ENCODE measurements at places on chromosomes 1 and 21.

DNA sequence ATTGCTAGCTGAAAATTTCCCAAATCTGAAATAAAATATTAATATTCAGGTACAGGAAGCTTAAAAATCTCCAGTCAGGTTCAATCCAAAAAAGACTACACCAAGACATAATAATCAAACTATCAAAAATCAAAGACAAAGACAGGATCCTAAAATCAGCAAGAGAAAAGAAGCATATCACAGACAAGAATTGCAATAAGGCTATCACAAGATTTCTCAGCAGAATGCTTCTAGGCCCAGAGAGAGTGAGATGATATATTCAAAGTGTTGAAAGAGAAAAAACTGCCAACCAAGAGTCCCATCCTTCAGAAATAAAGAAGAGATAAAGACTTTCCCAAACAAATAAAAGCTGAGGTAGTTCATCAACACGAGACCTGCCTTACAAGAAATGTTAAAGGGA lies 5.0 kb upstream of the SELP start:
- no peak for DNase-seq

DNA sequence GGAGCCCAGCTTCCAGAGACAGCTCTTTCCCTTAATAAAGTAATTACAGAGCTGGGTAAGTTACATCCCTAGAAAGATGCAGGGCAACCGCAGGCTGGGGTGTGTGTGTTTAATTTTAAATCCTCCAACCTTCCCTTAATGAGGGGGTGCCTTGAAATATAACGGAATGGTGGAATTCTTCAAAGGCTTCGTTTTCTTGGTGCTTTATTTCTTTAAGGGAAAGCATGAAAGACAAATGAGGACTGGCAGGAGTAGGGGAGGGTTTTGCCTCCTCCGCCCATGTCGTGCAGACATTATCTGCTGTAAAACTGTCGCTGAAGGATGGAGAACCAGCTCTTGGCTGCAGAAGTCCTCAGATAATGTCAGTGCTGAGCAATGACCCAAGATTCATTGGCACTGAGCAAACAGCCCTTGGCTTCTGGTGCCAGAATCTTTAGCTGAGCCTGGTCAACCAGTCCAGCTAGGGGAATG lies 15.5 kb downstream of the SLC6A17 start:
- DNase-seq: no peak

DNA sequence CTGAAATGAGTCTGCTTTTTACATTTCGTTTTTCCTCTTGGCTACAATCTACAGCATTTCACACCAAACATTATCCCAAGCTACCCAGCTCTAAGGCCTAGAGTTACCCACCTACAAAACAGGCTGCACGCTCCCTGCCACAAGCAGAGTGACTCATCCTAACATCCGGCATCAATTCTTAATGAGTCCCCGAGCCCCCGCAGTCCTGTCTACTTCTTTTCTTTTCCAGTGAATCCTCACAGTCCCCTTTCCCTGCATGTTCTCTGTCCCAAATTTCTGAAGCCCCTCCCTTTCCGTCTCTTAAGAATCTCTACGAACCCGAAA lies 650 bp downstream of the PCNX2 start:
- DNase-seq: no peak

DNA sequence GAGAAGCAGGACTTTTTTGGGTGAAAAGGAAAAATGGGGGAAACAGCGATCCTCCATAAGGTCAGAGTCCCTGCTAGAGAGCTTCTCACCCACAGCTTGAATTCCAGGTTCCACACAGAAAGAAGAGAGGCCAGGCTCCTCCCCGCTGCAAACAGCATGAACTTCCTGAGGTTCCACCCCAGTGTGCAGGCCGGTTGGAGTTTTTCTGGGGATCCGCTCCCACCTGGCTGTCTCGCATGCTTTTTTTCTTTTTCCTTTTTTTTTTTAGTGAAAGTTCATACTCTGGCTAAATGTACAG lies 595.1 kb upstream of the ZP4 start:
- DNase-seq: no peak

GRCh38 chr1:203177470-203178039 lies 1.9 kb upstream of the MYBPH start:
- no peak for DNase-seq

DNA sequence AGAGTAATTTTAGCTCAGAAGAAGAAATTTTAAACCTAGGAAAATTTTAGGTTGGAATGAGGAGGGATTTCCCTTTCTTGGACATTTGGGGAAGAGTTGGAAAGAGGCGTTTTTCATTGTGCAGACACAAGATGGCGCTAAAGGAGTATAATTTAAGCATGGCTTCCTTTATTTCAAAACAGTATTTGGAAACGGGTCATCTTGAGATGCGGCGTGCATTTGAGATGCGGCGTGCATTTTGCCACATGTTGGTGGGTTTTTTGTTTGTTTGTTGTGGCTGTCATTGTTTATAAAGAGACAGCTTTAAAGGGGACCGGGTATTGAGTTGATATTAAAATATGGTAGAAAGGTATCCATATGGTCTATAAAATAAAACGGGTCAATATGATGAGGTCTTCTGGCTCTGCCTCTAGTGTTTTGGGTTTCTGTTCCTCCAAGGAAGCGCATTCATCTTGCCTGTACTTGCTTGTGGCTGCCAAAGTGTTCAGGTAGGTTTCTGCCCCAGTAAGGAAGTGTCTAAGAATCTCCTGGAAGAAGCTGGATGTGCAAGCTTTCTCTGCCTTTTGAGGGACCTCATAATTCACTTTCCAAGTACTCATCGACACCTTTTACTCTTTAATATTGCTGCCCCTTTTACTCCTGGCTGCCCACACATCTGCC lies 210.3 kb downstream of the SLC35F3 start:
- peak; percentile 19 for DNase-seq

DNA sequence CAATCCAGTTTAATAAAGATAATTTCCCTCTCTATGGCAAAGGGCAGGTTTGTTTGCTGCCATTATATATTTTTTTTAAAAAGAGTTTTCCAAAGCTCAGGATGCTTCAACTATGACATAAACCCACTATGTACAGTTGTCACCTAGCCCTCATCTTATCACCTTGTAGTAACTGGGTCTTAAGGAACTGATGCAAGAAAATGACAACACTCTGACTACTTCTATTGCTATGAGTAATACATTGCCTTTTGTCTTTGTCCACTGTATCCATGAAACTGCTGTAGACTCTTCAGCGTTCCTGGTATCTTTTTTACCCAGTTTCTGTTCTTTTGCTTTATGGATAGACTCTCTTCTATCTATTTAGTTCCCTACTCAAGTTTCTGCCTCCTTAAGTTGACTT lies 586.5 kb downstream of the NEGR1 start:
- no peak for DNase-seq

DNA sequence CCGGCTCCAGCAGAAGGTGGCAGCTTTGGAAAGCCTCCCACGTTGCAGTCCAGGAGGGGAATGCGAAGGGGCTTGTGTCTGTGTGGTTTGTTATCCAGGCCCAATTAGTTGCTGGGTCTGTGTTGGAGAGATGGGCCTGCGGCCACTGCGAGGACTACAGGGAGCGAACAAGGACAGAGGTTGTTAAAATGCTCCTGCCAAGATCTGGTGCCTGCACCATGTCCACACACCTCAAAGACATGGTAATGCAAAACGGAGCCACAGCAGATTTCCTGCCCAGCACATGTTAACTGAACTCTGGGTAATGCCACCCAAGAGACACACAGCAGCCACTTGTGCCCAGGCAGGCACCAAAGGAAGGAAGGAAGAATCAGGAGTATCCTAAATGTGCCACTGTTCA lies 18.6 kb downstream of the GRIK3 start:
- no peak for DNase-seq

- no peak for DNase-seq
Observed at GRCh38 chr1:181089017-181089675, 646 bp downstream of the IER5 start.

- DNase-seq: no peak
Observed at GRCh38 chr1:54846716-54847284, 40.2 kb downstream of the DHCR24 start.

DNA sequence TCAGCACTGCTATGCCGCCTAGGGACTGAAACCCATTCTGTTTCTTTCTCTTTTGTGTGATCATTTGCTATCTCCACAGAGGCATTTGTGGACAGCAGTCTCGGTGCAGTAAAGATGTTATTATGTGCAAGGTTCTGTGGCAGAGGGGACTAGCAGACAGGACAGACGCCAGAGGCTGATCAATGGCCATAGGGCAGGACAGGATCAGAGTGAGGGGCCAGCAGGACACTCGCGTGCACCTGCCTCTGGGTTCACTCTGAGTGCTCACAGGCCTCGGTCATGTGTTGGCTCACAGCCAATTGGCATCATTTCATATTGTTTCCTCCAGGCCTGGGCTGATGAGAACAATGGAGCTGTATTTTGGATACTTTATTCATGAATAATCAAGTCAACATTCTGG lies 212.6 kb downstream of the TGFB2 start:
- peak; percentile 21 for DNase-seq

- no peak for DNase-seq
Observed at GRCh38 chr1:2322581-2323211, 68.7 kb downstream of the MORN1 start.

- no peak for DNase-seq
Observed at GRCh38 chr1:18326211-18326897, 154.4 kb upstream of the KLHDC7A start.

- no peak for DNase-seq
Observed at GRCh38 chr21:38498057-38498833, at the start of gene ERG. Gene ERG, minus strand, starts transcription at chr21:38498477. Its CDS starts 97 bp downstream, at chr21:38498380.

DNA sequence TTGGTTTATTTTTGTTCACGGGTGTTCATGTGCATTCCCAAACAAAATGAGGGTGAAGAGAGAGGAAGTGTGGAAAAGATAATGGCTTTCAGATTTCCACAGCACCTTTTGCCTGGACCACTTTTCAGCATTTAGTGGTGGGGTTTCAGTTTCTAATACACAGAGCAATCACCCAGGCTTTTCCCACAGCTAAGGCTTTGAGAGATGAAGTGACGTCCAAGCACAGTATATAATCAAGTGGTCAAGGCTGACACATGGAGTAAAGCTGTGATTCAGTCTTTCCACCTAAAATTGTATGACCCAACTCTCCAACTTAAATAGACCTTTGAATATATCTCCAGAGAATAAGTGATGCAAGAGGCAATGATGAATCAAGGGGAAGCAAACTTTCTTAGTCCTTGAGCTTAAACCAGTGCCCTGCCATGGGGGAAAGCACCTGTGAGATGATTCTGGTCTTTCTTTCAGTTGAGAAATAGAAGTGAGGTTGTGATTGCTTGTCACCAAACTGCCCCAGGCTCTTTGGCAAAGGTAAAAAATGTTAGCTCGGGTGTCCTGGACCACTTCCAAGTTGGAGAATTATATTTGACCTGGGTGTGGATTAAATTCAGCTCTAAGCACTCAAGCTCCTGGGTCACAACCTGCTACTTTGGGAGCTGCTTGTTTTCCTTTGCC lies 2.4 kb upstream of the PIK3R3 start:
- no peak for DNase-seq

- peak; percentile 65 for DNase-seq
Observed at GRCh38 chr21:33230545-33231324, 997 bp downstream of the IFNAR2 start.

GRCh38 chr1:110774398-110774797 lies 98.5 kb upstream of the CD53 start:
- DNase-seq: no peak

DNA sequence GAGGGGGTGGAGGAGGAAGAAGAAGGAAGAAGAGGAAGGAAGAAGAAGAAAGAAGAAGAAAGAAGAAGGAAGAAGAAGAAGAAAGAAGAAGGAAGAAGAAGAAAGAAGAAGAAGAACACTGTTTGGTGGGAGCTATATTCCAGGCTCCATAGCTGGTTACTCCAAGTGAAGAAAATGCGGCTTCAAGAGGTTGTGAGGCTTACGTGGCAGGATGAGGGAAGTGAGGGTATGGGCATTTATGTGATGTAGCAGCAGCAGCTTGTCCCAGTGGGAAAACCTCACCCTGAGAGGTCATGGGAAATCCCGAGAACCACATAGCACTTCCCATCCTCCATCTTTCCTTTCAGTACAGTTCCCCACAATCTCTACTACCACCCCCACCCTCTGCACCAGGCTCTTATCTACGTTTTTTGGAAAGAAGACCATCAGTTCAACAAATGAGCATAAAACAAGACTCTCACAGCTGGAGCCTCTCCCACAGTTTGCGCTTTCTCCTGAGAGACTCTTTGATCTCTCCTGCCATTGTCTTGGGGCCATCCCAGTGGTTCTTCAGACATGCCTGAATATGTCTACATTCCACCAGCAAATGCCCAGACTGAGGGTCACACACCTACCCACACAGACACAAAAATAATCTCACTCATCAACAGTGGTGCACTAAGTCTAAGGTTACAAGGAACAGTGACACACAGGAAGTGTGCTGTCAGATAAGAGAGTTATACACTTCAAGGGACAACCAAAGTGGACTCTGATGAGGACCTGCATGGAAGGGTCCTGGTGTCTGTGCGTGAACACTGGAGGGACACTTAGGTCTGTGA lies 77.9 kb upstream of the KCNJ15 start:
- DNase-seq: no peak

GRCh38 chr21:28138272-28138671 lies 854.4 kb downstream of the LTN1 start:
- no peak for DNase-seq

- DNase-seq: no peak
Observed at GRCh38 chr1:235049217-235049616, 79.4 kb downstream of the TOMM20 start.

- DNase-seq: no peak
Observed at GRCh38 chr1:3717041-3717714, 35.1 kb upstream of the CCDC27 start.

DNA sequence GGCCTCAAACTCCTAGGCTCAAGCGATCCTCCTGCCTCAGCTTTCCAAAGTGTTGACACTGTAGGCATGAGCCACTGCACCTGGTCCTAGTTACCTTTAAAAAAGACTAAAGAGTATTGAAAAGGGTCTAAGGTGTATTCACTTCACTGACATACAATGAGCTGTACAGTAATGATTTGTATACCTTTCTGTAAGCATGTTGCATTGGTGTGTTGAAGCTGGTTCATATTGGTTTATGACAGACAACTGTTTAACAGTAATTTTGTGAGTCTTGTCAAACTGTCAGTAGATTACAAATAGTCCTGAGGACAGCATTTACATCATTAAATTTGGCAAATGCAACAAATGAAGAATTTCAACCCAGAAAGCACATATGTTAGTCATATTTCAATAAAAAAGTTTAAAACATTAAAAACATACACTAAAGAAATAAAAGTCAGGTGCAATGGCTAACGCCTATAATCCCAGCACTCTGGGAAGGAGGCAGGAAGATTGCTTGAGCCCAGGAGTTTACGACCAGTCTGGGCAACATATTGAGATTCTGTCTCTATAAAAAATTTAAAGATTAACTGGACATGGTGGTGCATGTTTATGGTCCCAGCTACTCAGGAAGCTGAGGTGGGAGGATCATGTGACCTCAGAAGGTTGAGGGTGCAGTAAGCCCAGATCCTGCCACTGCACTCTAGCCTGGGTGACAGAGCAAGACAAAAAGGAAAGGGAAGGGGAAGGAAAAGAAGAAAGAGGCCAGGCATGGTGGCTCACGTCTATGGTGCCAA lies 88.3 kb upstream of the HP1BP3 start:
- no peak for DNase-seq

DNA sequence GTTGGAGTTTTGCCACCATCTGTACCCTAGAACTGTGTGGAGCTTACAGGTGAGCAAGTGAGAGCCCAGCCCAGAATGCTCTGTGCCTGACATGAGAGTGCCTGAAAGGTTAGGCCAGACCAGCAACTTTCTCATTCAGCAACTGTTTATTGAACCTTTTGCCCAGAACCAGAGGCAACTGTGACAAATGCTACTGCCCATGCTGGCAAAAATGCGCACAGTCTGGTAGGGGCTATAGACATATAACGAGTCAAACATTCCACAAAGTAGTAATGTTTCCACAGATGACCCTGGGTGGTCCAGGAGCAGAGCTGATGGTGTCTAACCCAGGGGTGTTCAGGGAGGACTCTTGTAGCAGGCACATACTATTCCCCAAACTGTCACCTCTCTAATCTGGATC lies 56.0 kb upstream of the GCLM start:
- DNase-seq: no peak
